ENCODE measurements at places on chromosomes 6 and 20.

GRCh38 chr6:6695625-6696276, 107.2 kb downstream of the LY86 start:
- peak; percentile 36 for DNase-seq

DNA sequence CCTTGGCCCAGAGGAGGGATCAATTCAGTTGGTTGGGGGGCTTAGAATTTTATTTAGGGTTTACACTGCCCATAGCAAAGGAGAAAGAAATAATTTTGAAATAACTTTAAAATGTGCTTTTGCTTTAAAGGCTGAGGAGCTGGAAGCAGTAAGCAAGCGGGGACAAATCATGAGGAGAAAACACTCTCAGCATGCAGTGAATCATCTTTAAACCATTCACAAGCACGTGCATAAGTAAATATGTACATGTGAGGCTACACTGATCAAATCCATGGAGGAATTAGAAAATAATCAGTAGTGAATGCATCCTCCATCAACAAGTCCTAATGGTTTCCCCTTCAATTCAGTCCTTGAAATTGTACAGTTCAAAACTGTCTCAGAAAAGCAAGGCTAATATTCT, 181.0 kb downstream of the MTFR2 start:
- no peak for DNase-seq

- no peak for DNase-seq
Observed at GRCh38 chr6:68252632-68253031, 382.4 kb upstream of the ADGRB3 start.

GRCh38 chr6:169830876-169831275, 79.5 kb downstream of the ERMARD start:
- DNase-seq = no peak

GRCh38 chr6:158910484-158911440, 89.2 kb downstream of the RSPH3 start:
- DNase-seq = no peak

DNA sequence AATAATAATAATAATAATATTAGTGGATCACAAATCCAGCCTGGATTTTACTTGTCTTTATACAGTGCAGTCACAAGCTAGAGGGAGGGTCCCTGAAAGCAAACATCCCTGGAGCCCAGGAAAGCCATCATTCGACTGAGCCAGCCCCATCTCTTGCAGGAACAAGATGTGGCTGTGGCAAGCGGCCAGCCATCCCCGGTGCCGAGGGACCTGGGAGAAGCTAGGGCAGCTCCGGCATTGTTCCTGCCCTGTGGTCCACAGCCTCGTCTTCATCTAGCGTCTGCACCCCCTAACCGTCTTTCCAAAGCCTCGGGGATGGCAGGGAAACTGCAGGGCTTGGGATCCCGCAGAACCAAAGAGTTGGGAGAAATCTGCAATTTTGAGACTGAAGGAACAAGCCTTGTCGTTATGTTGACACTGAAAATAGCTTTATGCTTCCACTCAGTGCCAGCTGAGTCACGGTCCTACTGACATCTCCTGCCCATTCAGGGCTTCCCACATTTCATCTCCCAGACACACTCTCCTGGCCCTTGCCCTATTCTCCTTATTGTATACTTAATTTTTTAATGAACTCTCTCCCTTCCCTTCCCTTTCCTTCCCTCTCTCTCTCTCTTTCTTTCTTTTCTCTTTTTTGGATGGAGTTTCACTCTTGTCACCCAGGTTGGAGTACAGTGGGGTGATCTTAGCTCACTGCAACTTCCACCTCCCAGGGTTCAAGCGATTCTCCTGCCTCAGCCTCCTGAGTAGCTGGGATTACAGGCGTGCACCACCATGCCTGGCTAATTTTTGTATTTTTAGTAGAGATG, 62.5 kb upstream of the ZNFX1 start:
- DNase-seq = no peak

DNA sequence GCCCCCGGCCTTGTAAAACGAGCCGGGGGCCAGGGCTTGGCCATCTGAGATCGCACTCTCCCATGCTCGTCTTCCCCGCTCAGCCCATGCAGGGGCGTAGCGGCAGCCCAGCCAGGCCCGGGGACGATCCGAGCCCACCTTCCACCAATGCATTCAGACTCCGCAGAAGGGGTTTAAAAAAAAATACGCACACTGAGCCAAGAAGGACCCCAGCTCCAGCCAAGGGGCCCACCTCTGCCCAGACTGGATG, 320 bp downstream of the GSTA4 start:
- DNase-seq = no peak

GRCh38 chr20:22775671-22776139, 191.3 kb upstream of the FOXA2 start:
- no peak for DNase-seq

DNA sequence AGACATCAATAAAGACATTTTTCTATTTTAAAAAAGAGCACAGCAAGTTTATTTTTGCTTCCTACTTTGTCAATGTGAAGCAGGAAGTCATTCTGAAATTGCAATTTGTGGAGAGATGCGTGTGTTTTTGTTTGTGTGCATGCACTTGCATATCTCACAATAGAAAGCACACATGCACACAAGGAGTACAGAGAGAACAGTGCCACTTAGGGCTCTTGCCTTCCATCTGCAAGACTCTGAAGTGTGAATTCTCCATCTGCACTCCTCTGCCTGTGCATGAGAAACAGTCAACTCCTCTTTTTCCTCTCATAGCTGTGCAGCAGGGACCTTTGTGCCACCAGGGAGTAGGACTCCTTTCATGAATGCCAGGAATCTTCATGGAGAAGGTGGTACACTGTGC, 316.3 kb upstream of the CNR1 start:
- no peak for DNase-seq

DNA sequence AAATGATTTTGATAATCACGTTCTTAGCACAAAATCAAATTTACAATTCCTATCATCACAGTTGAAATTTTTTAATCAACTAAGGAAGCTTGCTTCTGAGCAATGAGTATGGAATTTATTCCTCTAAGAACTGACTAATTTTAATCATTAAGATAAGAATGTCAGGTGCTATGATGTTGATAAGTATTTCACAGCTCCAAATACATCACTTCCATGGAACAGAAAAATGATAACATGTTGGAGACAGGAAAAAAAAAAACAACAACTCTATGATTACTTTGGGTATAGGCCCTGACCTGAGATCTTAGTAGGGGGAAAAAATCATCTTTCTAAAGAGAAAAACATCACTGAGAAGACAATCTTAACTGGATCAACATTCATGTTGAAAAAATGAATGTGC, 89.4 kb upstream of the BMP2 start:
- DNase-seq = no peak

GRCh38 chr6:69696273-69696672, 100.5 kb downstream of the LMBRD1 start:
- DNase-seq = no peak

- DNase-seq = no peak
Observed at GRCh38 chr20:32702706-32703425, 29.1 kb upstream of the C20orf203 start.

- no peak for DNase-seq
Observed at GRCh38 chr6:44258325-44258863, 1.1 kb upstream of the SLC35B2 start.

GRCh38 chr6:53347250-53347920, 1.4 kb downstream of the ELOVL5 start:
- DNase-seq = peak; percentile 73

DNA sequence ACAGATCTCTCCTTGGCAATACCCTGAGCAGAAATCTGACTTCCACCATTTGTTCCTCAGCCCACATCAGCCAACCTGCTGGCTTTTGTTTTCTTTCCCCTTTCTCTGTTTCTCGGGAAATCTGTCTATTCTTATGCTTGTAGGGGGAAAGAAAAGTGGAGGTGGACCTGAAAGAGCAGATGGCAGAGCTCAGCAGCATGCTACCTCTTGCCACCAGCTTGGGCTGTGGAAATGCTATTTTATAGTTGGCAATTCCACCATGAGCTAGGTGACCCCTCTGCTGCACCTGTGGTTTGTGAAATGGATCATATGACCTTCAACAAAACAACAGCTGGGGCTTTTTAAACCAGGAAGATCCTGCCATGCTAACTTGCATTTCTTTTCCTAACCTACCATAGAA, 6.8 kb upstream of the SPATS1 start:
- DNase-seq = no peak

DNA sequence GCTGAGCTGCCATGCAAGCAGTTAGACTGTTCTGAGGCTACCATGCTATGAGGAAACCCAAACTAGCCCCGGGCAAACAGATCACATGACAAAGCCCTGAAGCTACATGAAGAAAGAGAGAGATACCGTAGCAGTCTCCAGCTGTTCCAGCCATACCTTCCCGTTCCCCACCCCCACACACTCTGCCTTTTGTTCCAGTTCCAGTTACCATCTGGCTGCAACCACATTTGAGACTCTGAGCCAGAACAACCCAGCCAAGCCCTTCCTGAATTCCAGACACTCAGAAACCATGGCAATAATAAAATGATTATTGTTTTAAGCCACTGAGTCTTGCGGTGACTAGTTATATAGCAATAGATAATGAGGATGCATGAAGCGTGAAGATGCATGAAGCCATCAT, 28.3 kb downstream of the RIN2 start:
- DNase-seq = no peak

DNA sequence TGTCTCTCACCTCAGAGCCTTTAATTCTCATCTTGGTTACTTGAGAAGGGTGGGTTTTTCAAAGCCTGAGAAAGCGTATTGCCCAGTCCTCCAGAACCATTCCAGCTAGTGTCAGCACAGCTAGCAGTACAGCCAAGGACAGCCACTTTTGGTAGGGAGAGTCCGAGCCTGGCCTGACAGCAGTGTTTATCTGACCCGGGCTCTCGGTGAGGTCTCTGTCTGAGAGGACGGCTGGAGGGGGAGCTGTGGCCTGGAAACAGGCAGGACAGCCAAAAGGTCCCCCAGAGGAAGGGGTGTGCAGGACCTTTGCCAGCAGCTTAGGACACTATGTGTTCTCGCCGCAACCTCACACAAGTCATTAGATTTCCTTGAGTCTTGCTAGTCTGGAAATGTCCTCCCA, 38.8 kb downstream of the LYRM2 start:
- DNase-seq = no peak

DNA sequence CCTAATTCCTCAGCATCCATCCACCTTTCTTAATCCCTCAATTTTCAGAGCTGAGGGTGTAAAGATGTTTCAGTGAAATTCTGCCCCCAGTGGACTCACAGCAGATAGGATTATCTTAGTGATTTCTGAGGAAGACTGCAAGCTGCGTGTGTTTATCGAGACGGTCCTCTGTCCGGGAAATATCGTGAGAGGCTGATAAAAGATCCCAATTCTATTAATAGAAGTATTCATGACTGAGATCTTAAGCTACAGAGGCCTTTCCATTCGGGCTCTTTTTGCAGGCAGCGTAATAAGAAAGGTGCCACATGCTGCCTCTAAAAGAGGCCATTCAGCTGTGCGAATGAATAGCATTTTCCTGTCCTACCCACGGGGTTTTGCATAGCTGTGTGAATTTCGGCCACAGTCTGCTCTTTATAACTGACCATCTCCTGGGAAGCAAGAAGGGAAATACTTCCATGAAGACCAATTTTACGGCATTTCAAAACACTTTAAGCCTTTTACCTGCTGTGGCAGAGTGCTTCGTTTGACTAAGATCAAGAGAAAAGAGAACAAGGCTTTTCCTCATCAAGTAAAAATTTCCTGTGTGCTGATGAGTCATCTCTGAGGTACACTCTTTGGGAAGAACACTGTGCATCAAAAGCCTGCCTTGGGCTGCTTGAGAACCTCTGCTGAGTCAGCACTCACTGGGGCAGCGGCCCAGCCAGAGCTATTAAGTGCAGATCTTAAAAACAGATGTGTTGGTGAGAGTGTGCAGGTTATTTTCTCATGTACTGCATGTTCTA, 208.8 kb downstream of the ARHGAP18 start:
- DNase-seq = peak; percentile 67

GRCh38 chr6:72657407-72658197, 35.7 kb downstream of the KCNQ5 start:
- DNase-seq = no peak

DNA sequence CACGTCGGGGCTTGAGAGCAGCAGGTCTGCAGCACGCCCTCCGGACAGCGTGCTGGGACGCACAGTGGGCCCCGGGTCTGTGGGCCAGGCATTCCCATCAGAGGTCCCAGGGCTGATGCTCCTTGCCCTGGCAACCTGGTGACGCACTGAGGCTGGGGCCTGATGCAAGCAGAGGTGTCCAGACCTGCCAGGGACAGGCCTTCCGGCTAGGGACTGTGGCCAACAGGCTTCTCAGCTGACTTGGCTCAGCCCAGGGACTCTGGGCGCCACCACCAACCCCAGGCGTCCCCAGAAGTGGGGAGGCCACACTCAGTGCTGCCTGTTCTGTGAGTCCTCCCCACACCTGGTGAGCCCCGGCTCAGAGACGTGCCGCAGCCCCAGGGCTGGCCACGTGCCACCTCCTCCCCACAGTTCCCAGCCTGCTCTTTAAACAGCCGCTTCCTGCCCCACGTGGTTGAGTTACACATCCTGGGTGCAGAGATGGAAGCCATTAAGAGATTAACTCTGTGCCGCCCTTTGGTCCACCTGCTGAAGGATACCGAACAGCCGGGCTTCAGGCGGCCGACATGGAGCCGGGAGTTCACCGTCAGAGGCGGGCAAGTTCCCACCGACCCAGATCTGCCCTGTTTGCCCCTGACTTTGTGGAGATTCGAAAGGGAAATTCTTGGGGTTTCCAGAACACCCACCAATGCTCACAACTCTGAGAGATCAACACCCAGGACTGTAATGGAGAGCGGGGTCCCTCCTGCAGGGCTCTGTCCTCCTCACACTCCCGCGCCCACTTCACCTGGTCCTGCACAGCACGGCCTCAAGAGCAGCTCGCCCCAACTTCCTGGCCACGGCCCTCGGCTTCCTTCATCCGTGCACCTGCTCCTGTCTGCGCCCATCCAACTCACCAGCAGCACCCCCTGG, 37.6 kb upstream of the ZBP1 start:
- no peak for DNase-seq

GRCh38 chr6:11384531-11385309, 152.3 kb upstream of the NEDD9 start:
- DNase-seq = no peak

DNA sequence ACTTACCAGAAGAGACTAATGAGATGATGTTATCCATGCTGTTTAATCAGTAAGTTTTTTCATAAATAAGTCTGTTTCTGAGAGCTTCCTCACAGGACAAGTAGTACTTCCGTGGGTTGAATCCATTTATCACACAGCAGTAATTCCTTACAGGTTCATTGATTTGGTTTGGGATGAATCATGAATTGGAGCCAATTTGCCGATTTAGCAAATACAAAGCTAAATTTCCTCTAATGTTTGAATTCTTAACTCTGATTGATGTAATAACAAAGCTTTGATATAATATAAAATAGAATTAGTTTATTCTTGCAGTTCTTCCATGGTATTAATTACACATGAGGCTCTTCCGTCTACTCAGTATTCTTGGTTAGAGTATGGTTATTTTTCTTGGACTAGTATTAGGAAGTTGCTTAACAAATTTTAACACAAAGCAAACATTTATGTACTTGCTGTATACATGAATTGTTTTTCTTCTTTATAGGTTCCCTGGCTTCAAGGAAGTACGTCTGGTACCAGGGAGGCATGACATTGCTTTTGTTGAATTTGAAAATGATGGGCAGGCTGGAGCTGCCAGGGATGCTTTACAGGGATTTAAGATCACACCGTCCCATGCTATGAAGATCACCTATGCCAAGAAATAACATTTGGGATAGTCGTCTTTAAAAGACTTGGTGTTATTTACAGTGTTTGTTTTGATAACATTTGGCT, 7.6 kb upstream of the OTOR start:
- no peak for DNase-seq
